ENCODE measurements at places on chromosomes 16 and 17.

GRCh38 chr16:86019446-86020047 is 120.6 kb downstream of the IRF8 start:
- no peak for DNase-seq

DNA sequence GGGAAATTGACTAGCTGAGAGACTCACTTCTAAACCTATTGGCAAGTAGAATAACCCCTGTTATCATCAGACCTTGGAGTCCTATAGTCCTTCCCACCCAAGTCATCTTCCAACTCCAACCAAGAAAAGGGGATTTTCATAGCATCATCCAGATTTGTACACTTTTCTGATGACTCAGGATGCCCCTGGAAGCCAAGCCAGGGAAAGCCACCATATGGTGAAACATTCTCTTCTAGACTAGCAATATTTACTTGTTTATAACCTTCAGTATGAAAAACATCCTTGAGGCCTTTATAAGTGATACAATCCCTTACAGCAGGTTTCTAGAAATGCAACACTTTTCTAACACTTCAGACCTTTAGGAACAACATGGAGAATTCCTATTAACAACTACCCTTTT is 618.8 kb upstream of the CDH11 start:
- no peak for DNase-seq

- DNase-seq = no peak
These were observed 5.9 kb downstream of the RETREG3 start for GRCh38 chr17:42603318-42603717.

DNA sequence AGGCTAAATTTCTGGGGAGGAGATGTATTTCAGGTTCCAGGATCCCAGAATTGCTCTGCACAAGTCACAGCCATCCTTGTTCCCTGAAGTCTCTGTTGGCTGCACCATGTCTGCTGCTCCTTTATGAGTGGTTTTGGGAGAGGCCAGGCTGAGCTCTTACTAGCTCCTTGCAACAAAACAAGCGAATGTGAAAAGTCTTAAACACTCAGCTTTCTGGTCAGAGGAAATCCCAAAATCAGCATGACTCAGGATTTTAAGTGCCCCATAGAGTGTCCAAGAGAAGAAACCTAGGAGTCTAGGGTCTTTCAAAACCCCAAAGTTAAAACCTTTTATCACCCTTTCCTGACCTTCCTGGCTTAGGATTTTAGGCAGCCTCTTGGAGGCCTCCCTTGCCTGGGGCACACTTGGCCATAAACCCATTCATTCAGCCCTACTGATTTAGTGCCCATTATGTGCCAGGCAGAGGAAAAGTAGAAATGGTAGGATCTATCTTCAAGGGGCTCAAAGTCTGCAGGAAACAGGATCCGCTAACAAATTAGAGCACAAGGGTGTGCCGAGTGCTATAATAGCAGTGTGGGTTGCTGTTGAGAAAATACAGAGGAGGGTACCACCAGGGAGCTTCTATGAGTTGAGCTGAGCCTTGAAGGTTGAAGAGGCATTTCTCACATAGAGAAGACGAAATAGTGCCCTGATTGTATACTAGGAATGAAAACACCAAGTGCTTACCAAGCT is 36.9 kb downstream of the SOST start:
- no peak for DNase-seq

DNA sequence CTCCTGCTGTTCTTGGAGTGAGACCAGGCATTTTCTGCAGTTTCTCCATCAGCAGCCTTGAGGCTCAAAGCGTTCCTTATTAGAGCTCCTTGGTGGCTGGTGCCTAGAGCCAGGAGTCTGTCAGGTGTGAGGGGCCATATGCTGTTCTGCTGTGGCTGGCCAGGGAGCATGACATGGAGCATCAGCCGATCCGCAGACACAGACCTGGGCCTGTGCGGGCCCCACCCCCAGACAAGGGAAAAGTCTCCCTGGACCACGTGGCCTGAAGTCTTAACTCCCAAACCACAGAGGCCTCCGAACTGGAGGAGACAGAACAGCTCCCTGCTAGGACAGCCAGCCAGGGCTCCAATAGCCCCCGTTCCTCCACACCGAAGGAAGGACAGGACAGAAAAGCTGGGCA is 162.7 kb upstream of the CIBAR2 start:
- DNase-seq = no peak

DNA sequence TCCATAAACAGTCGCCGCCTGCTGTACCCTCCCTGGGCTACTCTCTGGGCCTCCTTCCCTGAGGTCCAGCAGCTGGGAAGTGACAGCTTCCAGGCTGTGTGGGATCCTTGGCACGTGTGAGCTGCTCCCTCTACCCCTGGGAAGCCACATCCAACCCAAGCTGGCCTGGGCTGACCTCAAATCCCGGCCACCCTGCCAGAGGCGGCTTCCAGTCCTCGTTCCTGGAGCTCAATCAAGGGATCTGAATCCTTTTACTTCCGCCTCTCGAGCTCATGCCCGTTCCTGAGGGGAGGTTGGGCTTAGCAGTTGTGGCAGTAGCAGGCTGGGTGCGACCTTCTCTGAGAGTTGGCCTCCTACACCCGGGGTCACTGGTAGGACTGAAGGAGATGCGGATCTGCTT is 82.5 kb downstream of the NETO2 start:
- no peak for DNase-seq

DNA sequence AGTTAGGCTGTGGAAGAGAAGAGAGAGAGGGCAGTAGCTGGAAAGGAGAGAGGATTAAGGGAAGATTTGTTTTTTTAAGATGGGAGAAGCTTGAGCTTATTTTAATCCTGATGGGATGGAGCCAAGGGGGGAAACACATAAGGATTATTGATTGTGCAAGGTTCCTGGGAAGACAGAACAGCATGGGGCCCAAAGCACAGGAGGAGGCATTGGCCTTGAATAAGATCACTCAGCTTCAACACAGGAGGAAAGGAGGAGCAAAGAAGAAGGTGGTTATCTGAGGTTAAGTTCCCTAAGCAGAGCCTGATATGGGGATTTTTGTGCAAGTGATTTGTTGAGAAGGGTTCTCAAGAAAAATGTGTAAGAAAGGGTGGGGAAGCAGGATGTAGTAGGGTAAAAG is 169.8 kb downstream of the ABCC12 start:
- no peak for DNase-seq

- no peak for DNase-seq
These were observed 164.2 kb upstream of the LHX1 start for GRCh38 chr17:36773039-36773438.

DNA sequence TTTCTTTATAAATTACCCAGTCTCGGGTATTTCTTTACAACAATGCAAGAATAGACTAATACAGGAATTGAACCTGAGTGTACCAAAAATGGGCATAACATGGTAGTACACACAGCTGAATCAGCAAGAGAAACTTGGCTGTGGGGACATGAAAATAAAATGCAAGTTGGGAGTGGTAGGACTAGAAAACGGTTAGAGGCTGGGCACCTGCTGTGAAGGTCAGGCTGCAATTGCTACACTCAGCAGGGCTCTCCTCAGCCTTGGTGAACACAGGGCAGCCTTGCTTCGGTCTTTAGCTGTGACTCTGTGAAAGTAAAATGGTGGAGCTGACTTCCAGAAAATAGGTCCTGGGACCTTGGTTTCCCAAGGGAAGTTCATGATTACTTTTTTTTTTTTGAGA is 45.6 kb downstream of the CNGB1 start:
- DNase-seq = no peak

DNA sequence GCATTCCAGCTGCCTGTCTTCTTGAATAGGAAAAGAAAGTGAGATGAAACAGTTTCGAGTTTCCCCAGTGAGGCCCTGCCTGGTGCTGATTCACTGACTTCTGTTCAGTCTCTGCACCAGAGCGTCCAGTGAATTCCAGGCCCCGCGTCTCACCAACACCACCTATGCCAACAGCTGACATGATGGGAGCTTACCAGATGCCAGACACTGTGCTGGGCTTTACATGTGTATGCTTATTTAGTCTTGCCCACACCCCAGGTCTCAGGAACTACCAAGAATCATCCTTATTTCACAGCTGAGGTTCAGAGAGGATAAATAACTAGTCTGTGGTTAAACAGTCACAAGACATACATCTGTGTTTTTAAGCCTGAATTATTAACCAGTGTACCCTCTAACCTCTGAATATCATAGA is 29.1 kb upstream of the IRX6 start:
- DNase-seq = no peak

GRCh38 chr16:8861563-8862308 is 7.1 kb downstream of the CARHSP1 start:
- DNase-seq = no peak

DNA sequence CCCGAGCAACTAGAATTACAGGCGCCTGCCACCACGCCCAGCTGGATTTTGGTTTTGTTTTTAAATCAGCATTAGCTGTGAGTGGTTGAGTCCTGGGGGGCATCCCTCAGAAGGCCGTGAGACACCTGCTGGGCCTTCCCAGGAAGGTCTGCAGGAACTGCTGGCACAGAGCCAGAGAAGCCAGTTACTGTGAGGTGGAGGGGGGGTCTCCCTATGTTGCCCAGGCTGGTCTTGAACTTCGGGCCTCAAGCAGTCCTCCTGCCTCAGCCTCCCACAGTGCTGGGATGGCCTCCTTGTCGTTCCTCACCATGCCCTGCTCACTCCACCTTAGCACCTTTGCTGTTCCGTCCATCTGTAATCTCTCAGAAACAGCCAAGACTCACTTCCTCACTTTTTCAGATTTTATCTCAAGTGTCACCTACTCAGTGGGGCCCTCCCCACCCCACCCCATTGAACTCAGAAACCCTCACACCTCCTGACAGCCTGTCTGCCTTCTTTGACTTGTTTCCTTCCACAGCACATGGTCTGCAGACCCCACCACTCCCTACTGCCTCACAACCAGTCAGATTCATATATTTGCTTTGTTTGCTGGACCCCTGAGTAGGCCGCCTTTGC is 62.3 kb downstream of the WSB1 start:
- DNase-seq = no peak

GRCh38 chr16:6035161-6035560 is 937.6 kb upstream of the EEF2KMT start:
- no peak for DNase-seq

- DNase-seq = no peak
These were observed 9.6 kb upstream of the WIPF2 start for GRCh38 chr17:40209404-40210093.

- DNase-seq = no peak
These were observed 491.9 kb upstream of the TOM1L1 start for GRCh38 chr17:54408731-54409130.

DNA sequence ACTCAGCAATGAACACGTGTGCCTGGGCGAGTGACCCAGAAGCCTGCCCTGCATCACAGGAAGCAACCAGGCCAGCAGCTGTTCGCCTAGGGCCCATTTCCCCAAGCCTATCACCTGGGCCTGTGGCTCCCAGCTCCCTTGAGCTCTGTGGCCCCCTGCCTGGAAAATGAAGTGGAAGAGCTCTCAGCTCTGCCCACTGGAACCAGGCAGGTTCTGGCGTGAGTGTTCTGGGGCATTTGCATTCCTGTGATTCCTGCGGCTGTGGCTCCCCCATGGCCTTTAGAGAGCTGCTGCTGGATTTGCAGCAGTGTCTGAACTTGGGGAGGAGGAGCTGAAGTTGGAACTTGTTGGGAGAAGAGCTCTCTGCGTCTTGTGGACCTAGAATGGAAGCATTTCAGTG is 22.8 kb downstream of the PGS1 start:
- DNase-seq = no peak

- DNase-seq = no peak
These were observed 109.5 kb downstream of the CDH11 start for GRCh38 chr16:65012357-65012756.

- no peak for DNase-seq
These were observed 18.5 kb downstream of the TOP2A start for GRCh38 chr17:40399185-40399584.

GRCh38 chr16:73066331-73066926 is 18.5 kb upstream of the ZFHX3 start:
- DNase-seq = no peak

- no peak for DNase-seq
These were observed 62.4 kb upstream of the MTMR4 start for GRCh38 chr17:58576679-58577367.

GRCh38 chr16:14325502-14326401 is 254.6 kb downstream of the MRTFB start:
- DNase-seq = no peak

- DNase-seq = no peak
These were observed 186.5 kb downstream of the STX8 start for GRCh38 chr17:9389111-9389527.

DNA sequence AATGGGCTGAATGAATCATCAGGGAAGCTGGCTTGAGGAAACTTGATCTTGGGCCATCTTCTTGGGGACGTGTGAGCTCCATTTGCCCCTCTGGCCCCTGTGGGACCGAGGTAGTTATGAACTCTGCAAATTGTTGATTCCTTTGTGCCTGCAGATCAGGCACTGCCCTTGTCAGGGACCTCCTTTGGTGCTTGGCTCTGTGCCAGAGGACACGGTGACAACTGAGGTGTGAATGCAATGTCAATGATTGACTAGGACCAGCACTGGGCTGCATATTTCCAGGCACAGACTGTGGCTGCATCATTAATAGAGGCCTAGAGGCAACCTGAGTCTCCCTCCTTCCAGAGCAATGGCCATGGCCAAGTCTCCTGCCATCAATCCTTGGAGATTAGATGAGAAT is 23.8 kb downstream of the PDILT start:
- no peak for DNase-seq

DNA sequence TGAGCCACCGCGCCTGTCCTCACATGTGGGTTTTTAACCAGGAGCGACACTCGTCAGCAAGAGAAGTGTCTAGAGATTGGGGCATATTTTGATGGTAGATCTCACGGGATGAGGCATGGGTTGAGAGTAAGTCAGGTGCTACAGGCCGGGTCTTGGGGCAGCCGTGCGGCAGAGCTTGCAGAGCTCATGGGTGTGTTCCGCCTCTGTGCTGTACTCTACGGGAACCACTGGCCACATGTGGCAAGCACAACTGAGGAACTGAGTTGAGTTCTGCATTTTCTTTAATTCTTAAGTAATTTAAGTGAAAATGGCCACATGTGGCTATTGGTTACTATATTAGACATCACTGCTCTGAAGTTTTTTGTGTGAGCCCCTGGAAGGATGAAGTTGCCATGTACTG is 9.6 kb downstream of the CLUAP1 start:
- DNase-seq = no peak

DNA sequence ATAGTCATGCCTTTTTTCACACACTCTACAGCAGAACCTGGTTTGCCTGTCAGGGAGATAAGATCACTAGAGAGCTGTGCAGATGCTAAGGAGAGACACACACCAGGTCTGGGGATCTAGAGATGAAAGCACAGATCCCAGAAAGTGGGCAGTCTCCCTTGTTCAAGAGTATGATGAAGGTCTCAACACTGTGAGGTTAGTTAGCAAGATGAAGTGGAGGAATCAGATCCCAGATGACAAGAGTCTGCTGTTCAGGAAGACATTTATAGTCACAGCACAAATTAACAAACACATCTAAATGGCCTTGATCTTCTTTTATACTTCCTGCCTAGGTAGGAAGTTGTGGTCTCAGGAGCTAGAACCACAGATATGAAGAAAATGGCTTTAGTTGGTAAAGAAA is 23.4 kb upstream of the SKAP1 start:
- DNase-seq = no peak

Measured in stimulated activated CD8-positive, alpha-beta memory T cell treated with anti-CD3 and anti-CD28 coated beads, Interleukin-2, amount 100 ng/mL, for 48 hours (primary cell).